H4 (cell line): ENCODE measurements at places on chromosomes 5 and 9. TPM values are rescaled to one million over a fixed set of nuclear protein-coding genes. Genes with fewer than 3 reads are reported as not detected.

DNA sequence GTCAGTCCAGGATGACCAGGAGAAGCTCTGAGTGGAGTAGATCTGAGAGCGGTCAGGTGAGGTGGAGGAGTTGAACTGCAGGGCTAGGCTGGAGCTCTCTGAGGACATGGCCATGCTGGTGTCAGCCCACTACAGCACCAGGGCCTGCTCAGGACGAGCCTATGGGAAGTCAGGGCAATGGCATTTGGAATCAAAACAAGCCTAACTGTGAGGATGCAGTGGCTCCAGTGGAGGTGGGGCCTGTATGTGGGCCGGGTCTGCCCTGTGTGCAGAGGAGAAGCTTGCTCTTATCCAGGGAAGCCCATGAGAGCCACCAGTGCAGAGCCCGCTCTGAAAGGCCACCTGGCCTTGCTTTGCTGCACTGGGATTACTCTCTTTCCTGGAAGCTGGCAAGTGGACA lies 11.1 kb downstream of the CXCL14 start:
- no peak for DNase-seq

GRCh38 chr5:162288647-162289296 lies 221.2 kb downstream of the GABRG2 start:
- no peak for DNase-seq

DNA sequence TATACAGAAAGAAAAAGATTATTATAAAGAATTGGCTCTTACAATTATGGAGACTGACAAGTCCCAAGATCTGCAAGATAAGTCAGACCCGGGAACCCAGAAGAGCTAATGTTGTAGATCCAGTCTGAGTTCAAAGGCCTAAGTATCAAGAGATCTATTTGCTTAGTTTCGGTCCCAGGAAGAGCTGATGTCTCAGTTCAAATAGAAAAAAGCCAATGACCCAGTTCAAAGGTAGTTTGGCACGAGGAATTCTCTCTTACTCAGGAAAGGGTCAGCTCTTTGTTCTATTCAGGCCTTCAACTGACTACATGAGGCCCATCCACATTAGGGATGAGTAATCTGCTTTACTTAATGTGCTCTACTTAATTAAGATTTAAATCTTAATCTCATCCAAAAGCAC lies 128.3 kb upstream of the PLCXD3 start:
- no peak for DNase-seq

DNA sequence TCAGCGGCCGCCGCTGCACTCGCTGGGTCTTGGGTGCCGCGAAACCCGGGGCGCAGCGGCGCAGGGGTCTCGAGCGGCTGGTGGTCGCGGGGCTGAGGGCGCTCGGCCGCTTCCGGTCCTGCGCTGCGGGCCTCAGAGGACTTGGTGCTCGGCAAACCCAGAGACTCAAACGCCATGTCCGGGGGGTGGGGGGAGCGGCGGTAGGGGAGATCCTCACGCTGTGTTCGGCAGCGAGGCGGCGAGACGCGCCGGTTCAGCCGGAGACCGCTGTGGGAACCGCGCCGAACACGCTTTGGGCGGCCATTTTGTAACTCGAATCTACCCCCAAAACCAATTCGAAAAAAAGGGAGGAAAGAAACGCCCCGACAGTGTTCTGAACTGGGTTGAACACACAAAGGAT lies 317.5 kb upstream of the CDH18 start:
- no peak for DNase-seq

GRCh38 chr5:36269478-36269877 lies 27.8 kb upstream of the NADK2 start:
- no peak for DNase-seq

- no peak for DNase-seq
Measured at GRCh38 chr5:134131578-134132350, 17.3 kb downstream of the TCF7 start.

GRCh38 chr9:19358701-19359100 lies 21.3 kb downstream of the RPS6 start:
- DNase-seq = no peak

SH3TC2 gene
- 0.95 and 2.1 TPM in 2 replicates for total RNA-seq

RNF224 gene
- not detected in 2 replicates for total RNA-seq

UNC5A gene
- total RNA-seq = 0.56 and 1.6 TPM in 2 replicates

CCL28 gene
- not detected in 2 replicates for total RNA-seq

TUSC1 gene
- total RNA-seq = 10.2 and 12.4 TPM in 2 replicates

PROB1 gene
- not detected in 2 replicates for total RNA-seq
